Uterus (tissue), 4 donors: ENCODE measurements at places on chromosomes 5 and 9. TPM values are rescaled to one million over a fixed set of nuclear protein-coding genes. Genes with fewer than 3 reads are reported as not detected.

- no peaks in the 10 kb centered on the region for H3K36me3 ChIP-seq
- DNase-seq = no peak
- no peak overlapping the region for H3K27ac ChIP-seq
- no peak overlapping the region for H3K4me3 ChIP-seq
Measured at GRCh38 chr5:169610606-169611005, 26.5 kb upstream of the DOCK2 start.

Gene CANX
- 550 TPM for total RNA-seq

DNA sequence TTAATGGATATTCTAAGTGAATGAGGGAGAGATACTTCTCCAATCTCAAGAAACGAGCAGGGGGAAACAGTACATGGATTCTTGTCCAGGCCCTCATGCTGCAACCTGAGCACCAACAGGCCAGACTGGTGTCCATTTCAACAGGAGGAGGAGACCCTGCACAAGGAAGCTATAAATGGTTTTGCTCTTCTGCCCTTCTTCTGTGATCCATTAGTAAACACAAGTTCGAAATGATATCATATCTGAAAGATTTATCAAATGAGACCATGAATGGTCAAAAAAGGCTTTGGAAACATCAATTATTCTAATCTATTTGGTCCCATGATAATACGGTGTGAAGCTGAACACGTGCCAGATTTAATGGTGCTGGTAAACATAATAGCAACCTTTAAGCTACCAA, 109.8 kb downstream of the NR6A1 start:
- no peaks in the 10 kb centered on the region for H3K36me3 ChIP-seq
- no peak overlapping the region for H3K27ac ChIP-seq
- H3K4me3 ChIP-seq = no peak overlapping the region
- H3K4me1 ChIP-seq = no peaks in the 10 kb centered on the region
- no peaks in the 10 kb centered on the region for H3K27me3 ChIP-seq
- no peak for DNase-seq

Gene ARRDC1
- total RNA-seq = 10.3 TPM

DNA sequence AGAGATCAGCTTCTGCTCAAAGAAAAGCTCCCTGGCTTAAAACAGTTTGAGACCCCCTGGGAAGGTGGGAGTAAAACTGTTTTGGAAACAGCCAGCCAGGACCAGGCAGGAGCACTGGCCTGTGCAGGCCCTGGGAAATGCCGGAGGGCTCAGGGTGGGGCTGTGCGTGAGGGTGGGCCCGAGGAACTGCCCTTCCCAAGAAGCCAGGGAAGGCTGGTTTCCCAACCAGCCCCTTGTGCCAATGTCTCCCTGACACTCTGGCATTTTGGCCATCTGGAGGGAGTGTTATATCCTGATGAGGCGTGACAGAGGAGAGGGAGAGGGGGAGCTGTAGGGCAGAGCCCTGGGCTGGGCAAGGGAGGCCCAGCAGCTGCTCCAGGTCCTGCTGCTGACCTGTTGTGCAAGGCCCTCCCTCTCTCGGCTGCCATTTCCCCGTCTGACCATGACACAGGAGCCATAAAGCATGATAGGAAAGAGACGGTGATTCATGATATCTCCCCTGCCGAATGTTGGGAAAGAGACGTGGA, 16.1 kb downstream of the OLFML2A start:
- no peaks in the 10 kb centered on the region for H3K27me3 ChIP-seq
- no peaks in the 10 kb centered on the region for H3K36me3 ChIP-seq
- H3K4me1 ChIP-seq = peaks cover 18% of the 10 kb centered on the region
- DNase-seq = peak; percentile 81
- no peak overlapping the region for H3K4me3 ChIP-seq
- H3K27ac ChIP-seq = peak overlapping the region; percentile 63

- no peak overlapping the region for H3K27ac ChIP-seq
- H3K27me3 ChIP-seq = no peaks in the 10 kb centered on the region
- no peak overlapping the region for H3K4me3 ChIP-seq
Measured at GRCh38 chr5:30839956-30840355, 353.5 kb upstream of the CDH6 start.

Gene ADAMTSL2
- not detected for total RNA-seq

DNA sequence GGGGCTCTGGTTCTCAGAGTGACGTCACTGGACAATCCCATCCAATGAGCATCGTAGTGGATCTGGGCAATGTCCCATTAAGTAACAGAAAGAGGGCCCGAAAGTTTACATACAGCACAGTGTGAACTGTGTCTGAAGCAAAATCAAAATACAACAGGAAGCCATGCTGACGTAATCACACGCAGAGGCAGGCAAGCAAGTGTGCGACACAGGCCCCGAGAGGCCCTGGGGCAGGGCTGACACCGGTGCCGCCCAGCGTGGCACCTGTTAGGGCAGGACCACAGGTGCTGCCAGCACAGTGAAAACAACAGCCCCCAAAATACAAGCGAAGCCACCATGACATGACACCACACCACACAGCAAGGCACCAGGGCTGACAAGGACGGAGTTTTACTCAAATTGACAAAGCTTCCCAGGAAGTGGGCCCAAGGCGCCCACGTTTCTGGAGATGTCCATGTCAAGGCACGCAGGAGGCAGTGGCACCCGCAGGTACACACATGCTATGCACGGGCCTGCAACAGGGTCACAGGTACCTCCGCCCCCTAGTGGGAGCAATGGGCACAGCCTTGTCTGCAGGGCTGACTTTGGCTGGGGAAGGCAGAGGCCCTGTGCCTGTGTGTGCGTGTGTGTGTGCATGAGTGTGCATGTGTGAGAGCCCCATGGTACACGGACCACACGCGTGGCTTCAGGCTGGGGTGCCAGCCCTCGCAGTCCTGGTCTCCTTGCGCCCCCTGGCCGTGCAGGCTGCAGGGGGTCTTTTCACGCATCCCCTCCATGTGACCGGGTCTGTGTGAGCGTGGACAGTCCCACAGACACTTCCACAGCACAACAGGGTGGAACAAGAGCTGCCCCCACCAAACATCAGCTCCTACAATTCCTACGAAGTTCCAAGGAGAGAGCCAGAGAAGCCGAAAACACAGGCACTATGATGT, 19.6 kb downstream of the QSOX2 start:
- no peaks in the 10 kb centered on the region for H3K36me3 ChIP-seq
- DNase-seq = no peak
- no peaks in the 10 kb centered on the region for H3K4me1 ChIP-seq
- no peak overlapping the region for H3K27ac ChIP-seq
- no peak overlapping the region for H3K4me3 ChIP-seq
- H3K27me3 ChIP-seq = no peaks in the 10 kb centered on the region

- H3K36me3 ChIP-seq = no peaks in the 10 kb centered on the region
- no peaks in the 10 kb centered on the region for H3K4me1 ChIP-seq
- no peak overlapping the region for H3K4me3 ChIP-seq
- no peaks in the 10 kb centered on the region for H3K27me3 ChIP-seq
- H3K27ac ChIP-seq = no peak overlapping the region
- DNase-seq = no peak
Measured at GRCh38 chr5:153237671-153238332, 252.7 kb upstream of the GRIA1 start.

Gene FCHO2
- total RNA-seq = 141 TPM

Gene TSLP
- 1.7 TPM for total RNA-seq

- no peaks in the 10 kb centered on the region for H3K36me3 ChIP-seq
- H3K27ac ChIP-seq = no peak overlapping the region
- no peak overlapping the region for H3K4me3 ChIP-seq
- H3K4me1 ChIP-seq = no peaks in the 10 kb centered on the region
Measured at GRCh38 chr5:8869932-8870331, 675.9 kb downstream of the SEMA5A start.

Gene MAST4
- total RNA-seq = 45.1 TPM

Gene RNF44
- total RNA-seq = 32.6 TPM

DNA sequence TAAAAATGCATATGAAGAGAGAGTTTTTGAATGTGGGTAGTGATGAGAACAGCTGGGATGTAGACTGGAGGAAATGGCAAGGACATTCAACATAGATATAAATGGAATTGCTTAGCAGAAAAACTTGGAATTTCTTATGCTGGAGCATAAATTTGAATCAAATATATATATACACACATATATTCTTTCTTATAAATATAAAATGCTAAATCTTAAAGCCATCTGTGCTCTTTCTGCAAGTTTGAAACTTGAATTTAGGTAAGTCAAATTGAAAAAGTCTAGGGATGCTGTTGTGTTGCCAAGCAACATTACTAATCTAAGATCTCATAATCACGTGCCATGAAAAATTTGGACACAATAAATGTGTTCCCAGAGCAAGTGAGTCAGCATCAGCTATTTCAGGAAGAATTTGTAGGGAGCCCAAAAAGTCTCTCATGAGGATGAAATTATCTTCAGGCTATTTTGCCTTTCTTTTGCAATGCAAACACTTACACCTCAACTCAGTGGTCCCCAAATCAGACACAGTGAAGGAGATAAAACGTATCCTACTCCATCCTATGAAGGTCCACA, 58.4 kb upstream of the ALDH1A1 start:
- peak overlapping the region; percentile 50 for H3K27ac ChIP-seq
- DNase-seq = no peak
- H3K27me3 ChIP-seq = no peaks in the 10 kb centered on the region
- H3K36me3 ChIP-seq = peaks cover 2% of the 10 kb centered on the region
- no peak overlapping the region for H3K4me3 ChIP-seq
- H3K4me1 ChIP-seq = no peaks in the 10 kb centered on the region
